Dorsolateral prefrontal cortex (tissue), 122 donors: ENCODE measurements at places on chromosomes 2 and 18. TPM values are rescaled to one million over a fixed set of nuclear protein-coding genes. Genes with fewer than 3 reads are reported as not detected.
A peak's percentile ranks its signal among the peaks of the same experiment; 100 is the strongest.

Gene DTNA
- total RNA-seq: 313 TPM

Gene MOGAT1
- total RNA-seq: not detected

Gene ZSWIM2
- total RNA-seq: not detected

Gene PSD4
- total RNA-seq: 7.0 TPM

Gene TMEM198
- 15.4 TPM for total RNA-seq

Gene MTCL1
- total RNA-seq: 62.6 TPM

Gene CHST9
- total RNA-seq: 1.4 TPM

Gene RNF144A
- total RNA-seq: 103 TPM

Gene ZEB2
- total RNA-seq: 311 TPM

Gene YES1
- total RNA-seq: 24.2 TPM

Gene PSMA8
- total RNA-seq: not detected

GRCh38 chr2:225207043-225207442 is 164.8 kb upstream of the DOCK10 start:
- DNase-seq: no peak

GRCh38 chr2:26001743-26002351 is 19.6 kb upstream of the KIF3C start:
- peak; percentile 83 for DNase-seq

- no peak for DNase-seq
Observed at GRCh38 chr2:40450066-40450795, 1.7 kb downstream of the SLC8A1 start.

DNA sequence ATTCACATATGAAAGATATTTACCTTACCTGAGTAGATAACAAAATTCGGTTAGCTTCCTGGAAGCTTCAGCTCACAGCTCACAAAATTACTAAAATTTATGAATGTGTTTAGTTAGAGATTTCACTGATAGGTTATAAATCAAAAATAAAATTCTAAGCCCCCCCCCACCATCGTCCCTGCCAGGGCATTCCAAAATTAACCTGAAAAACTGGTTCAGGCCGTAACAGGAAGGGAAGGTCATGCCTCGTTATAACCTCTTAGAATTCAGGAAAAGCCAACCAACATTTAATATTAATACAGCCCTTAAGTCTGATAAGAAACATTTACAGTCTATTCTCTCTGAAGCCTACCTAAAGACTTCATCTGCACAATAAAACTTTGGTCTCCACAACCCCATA is 48.9 kb downstream of the COX7A2L start:
- DNase-seq: no peak

DNA sequence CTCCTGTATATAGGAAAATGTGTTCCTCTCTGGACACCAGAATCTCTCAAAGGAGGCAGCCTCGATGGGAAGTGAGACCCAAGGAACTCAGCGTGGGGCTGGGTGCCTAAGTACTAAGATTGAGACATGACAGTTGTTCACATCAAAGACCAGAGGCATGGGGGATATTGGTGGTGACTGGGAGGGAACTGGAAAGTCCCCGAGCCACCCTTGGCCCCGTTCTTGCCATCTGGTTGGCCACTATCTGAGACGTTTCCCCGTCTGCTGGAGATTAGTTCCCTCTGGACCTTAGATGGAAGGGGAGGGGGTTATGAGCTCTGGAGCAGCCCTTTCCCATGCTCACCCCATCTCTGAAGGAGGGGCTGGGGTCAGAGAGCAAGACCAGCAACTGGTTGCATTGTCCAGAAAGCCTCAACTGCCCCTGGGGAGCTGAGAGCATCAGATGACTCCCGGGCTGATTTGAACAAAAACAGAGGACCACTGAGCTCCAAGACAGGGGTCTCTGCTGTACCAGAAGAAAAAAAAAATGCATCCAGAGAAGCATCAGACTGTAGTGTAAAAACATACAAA is 11.8 kb downstream of the FBLN7 start:
- DNase-seq: no peak

GRCh38 chr18:38807915-38808314 is 1242.3 kb upstream of the CELF4 start:
- DNase-seq: no peak

DNA sequence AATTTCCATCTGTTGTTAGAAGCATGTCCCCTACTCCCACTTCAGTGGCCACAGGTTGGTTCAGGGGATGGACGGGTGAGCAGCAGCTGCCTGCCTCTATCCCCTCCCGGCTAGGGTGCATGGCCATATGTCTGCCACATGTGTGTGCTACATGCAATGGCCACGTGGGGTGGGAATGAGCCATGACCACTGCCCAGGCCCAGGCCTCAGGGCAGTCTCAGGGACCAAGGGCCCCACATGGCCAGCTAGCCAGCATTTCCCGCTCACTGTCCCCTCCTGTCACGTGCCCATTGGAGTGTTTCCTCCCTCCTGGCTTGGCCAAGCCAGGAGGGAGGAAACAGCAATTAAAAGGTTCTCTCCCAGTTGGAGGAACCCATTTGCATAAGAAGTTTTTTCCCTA is 117.1 kb downstream of the KCNS3 start:
- no peak for DNase-seq
